NCI-H82 (cell line): ENCODE measurements at places on chromosomes 3 and 15.

DNA sequence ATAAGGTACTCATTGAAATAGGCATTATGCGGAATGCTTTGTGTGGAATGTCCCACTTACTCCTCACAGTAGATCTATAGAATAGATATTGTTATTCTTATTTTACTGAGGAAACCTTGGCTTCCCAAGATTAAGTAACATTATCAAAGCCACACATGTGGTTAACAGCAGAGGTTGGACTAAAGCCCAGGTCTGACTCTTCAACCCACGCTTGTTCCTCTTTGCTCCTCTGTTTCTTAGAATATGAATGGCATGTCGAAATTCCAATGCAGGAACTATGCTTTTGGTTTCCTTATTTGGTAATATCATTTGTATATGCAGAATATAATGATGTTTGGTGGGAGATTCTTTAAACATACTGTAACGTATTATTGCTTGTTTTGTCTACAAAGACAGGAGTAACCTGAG lies 818.8 kb upstream of the LMCD1 start:
- DNase-seq = no peak

- no peak for DNase-seq
Observed at GRCh38 chr3:58411036-58411435, 22.6 kb downstream of the PDHB start.

DNA sequence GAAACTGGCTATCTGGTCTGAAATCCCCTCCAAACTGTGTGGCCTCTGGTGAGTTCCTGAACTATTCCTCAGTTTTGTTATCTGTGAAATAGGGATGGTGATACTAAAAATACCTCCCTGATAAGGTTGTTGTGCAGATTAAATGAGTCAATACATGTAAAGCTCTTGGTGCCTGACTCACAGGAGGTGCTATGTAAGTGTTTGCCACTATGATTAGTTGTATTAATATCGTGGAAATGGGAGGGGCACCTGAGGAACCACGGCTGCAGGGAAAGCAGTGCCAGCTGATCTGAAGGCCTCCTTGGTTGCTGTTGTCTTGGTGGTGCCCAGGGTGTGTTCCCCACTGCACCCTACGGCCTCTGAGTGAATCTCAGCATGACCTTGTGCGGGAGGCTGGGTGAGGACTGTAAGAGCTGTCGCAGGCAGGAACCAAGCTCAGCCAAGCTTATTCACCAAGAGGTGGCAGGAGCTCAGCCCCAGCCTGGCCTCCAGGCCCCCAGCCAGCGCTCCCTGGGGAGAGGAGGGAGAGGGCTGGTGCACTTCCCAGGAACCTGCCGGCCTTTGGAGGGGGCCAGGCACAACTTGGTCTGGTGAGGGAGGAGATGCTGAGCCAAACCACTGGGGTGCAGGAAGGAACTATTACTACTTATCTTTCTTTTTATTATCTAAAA lies 44.8 kb upstream of the CCDC174 start:
- no peak for DNase-seq

DNA sequence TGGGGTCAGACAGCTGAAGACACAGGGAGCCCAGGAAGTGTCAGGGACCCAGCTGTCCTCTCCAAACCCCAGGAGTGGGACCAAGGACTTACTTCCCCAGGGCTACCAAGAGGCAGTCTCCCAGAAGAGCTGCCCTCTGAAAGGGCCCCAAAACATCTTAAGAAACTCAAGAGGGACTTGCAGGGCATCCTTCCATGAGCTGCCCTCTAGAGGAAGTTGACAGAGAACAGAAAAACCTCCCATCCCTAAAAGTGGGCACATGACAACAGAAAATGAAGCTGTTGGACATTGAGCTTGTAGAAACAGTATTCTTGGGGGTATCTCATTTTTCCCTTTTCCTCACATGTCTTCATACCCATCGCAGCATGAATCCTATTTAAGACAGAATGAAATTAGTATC lies 58.9 kb downstream of the MECOM start:
- DNase-seq = peak; percentile 44

DNA sequence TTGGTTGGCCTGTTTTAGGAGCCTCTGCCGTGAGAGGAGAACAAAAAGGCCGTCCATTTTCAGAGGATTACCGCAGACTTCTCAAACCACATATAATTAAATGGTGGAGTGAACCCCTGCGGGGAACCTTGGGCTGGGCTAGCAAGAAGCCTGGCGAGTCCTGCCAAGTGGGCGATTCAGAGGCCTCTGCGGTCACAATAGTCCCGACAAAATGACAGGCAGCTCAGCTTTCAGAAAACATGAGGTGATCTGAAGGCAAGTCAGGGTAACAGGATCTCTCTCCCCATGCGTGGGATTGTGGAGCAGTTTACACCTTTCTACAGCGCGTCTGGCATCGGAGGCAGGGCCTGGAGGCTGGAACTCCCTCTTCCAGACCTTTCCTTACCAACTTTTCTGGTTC lies 134.8 kb downstream of the ASB7 start:
- DNase-seq = no peak

DNA sequence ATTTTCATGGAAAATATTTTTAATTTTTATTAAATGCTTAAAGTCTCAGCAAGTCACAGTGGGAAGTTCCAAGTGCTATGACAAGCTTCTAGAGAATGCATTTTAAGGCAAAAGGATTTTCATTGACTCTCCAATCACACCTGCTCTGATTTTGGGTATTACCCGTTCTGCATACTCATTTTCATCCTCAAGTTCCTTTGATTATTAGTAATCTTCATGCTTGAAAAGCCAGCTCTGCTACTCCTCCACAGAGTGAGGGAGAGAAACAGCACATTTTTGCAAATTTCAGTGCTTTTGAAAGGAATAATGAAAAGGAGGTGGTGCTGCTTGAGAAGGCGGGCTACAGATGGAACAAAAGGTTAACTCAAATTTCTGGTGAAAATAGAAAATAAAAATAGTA lies 450.7 kb downstream of the NSUN3 start:
- DNase-seq = no peak

GRCh38 chr3:114839476-114839875 lies 307.6 kb downstream of the ZBTB20 start:
- DNase-seq = peak; percentile 97

GRCh38 chr3:69941439-69942176 lies 57.9 kb upstream of the SAMMSON start:
- no peak for DNase-seq

- no peak for DNase-seq
Observed at GRCh38 chr3:41508063-41508696, 308.9 kb downstream of the CTNNB1 start.

GRCh38 chr3:130117933-130118332 lies 36.3 kb downstream of the ALG1L2 start:
- DNase-seq = no peak

DNA sequence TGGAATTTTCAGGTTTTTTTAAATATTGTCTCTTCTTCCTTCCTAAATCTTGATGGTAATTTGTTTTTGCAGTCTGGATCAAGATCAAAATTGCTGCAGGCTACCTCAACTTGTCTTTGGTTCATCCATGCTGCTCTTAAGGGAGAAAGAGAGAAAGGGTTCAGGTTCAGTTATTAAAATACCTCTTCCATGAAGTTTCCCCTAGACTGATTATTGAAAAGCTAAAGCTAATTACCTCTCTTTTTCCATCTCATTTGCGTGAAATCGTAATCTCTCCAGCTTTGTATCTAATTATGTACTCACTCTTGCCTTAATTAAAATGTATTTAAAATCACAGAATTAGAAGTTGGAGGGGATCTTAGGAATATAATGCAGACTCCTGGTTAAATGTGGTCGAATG lies 52.7 kb downstream of the SLC28A2 start:
- no peak for DNase-seq

GRCh38 chr3:117628823-117629291 lies 919.3 kb downstream of the TUSC7 start:
- DNase-seq = no peak

GRCh38 chr3:73893089-73893488 lies 268.3 kb upstream of the PDZRN3 start:
- DNase-seq = no peak

DNA sequence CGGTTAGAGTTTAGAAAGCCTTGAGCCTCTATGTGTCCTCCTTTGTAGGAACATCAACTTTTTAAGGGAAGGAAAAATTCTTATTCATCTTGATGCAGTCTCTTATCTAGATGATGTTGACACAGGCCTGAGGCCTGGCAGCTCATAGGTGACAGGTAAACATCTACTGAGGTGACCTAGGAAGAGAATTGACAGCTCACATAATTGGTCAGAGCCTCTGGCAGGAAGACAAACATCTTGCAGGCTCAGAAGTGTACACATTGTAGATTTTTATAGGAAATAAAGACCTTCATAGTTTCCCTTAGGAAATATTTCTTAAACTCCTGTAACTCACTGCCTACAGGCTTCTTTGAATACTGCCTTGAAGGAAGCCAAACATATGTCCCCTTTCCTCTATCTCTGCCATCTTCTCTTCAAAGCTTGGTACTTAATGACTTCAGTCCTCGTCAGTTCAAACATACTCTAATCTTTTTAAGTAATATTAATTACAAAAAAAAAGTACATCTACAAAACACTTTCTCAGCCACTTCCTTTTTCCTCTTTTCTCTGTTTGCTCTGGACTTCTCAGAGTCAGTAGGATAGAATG lies 341.3 kb downstream of the TBL1XR1 start:
- DNase-seq = no peak

DNA sequence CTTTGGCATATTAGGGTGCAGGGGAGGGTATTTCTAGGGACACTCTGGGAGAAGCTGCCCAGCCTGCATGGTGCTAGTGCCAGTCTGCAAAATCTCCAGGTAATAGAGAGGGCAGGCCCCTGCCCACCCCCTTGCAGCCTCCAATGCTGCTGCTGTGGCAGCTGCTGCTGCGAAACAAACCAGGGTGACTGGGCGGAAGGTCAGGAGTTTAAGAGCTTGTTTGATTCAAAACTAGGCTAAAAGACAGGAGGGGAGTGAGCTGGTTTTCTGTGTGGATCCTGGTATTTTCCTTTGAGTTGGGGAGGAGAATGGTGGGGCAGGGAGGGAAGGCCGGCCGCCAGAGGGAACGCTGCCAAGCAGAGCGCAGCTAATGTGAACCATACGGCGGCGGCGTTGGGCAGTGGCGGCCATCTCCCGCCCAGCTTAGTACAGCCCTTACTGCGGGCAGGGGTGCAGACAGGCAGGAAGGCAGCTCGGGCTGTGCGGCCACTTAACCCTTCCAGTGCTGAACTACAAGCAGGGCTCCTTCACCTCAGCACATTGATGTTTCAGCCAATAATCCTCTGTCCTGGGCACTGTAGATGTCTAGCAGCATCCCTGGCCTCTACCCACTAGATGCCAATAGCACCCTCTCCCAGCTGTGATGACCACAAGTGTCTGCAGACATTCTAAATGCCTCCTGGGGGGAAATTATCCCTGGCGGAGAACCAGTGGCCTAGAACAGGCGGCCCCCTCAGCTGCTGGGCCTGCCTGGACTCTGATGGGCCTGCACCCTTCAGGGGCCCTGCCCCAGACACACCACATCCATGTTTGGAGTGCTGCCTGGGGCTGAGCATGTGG lies 125.7 kb downstream of the EEFSEC start:
- no peak for DNase-seq

- DNase-seq = no peak
Observed at GRCh38 chr3:23959135-23959900, 14.2 kb downstream of the NR1D2 start.

DNA sequence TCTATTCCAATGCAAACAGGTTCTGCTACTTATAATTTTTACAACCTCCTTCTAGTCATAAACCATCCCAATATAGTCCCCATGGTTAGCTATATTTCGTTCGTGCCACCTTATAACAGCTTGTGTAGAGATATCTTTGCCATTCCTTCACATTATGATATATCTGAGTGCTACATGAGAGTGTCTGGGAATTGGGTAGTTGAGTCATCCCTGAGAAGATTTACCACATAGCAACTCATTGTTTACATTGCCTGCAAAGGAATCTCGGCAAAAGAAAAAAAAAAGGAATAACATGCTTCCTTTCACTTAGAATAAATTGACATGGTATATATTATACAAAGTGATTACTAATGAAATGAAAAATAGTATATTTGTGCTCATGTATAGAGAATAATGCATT lies 86.0 kb upstream of the VGLL3 start:
- no peak for DNase-seq

- no peak for DNase-seq
Observed at GRCh38 chr3:105373383-105373782, 6.7 kb downstream of the ALCAM start.

DNA sequence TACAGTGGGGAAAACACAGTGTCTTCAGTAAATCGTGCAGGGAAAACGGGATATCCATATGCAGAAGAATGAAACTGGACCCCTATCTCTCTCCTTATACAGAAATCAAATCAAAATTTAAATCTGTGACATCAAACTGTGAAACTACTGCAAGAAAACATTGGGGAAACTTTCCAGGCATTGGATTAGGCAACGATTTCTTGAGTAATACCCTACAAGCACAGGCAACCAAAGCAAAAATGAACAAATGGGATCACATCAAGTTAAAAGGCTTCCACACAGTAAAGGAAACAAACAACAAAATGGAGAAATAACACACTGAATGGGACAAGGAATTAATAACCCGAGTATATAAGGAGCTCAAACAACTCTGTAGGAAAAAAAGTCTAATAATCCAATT lies 165.3 kb downstream of the PLCL2 start:
- no peak for DNase-seq

DNA sequence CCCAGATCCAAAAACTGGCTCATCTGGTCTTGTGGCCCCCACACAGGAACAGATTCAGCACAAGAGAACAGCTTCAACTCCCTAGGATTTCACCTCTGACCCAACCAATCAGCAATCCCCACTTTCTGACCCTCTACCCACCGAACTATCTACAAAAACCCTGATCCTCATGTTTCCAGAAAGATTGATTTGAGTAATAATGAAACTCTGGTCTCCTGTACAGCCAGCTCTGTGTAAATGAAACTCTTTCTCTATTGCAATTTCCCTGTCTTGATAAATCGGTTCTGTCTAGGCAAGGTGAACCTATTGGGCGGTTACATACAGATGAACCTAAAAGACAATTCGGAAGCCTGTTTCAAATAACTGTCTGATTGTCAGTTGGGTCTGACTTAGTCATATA lies 847.6 kb upstream of the ALCAM start:
- no peak for DNase-seq

GRCh38 chr3:187919048-187919447 lies 173.8 kb upstream of the BCL6 start:
- DNase-seq = no peak

- peak; percentile 75 for DNase-seq
Observed at GRCh38 chr3:173397161-173398110, at the start of gene NLGN1. TSS of gene NLGN1 (plus strand) at chr3:173397744.

- no peak for DNase-seq
Observed at GRCh38 chr15:45665261-45665660, 30.4 kb downstream of the SQOR start.
